ENCODE measurements at places on chromosomes 2 and 18. TPM values are rescaled to one million over a fixed set of nuclear protein-coding genes. Genes with fewer than 3 reads are reported as not detected.
A peak's percentile ranks its signal among the peaks of the same experiment; 100 is the strongest.

GRCh38 chr2:96869281-96869821 is 529 bp downstream of the SEMA4C start:
- DNase-seq: peak; percentile 68

GRCh38 chr2:226671141-226671676 is 128.4 kb downstream of the IRS1 start:
- no peak for DNase-seq

DNA sequence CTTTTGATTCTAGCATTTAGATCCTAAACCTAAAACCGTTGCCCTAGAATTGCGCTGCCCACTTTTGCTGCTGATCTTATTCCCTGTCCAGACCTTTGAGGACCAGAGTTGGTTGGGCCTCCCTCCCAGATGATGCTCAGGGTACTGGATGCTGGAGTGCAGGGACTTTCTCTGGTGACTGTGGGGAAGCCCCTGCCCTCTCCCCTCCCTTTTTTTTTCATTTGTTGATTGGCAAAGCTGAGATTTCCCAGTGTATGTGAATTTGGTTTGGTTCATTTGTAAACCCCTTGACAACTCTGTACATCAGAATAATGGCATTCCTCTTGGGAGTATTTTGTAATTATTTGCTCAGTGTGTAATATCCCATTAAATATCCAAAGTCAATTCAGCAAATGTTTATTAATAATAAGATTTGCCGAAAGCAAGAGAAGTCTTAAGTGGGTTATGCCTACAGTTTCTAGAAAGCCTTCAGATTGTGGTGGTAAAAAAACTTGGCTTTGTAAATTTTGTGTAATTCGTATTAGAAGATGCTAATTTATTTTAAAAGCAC is 28.3 kb downstream of the RAB31 start:
- DNase-seq: no peak

DNA sequence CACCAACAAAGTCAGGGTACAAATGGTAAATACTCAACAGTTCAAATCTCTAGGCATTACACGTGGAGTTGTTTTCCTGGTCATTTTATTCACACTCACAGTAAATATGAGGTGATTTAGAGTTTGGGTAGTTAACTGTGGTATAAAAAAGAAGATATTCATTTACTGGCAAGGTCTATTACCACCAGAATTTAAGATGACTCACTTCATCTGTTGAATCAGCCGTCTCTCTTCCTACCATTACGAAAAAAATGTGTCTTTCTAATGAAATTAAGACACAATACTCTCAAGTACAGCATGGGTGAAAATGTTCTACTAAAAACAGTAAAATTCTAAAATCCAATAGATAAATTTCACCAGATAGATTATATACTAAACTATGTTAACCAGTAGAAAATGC is 21.0 kb upstream of the GPR75 start:
- peak; percentile 35 for DNase-seq

GRCh38 chr2:236215196-236215595 is 47.0 kb upstream of the GBX2 start:
- DNase-seq: no peak

- no peak for DNase-seq
Observed at GRCh38 chr2:40039549-40039948, 260.5 kb upstream of the THUMPD2 start.

GRCh38 chr18:2967357-2967756 is 45.6 kb downstream of the LPIN2 start:
- DNase-seq: no peak

DNA sequence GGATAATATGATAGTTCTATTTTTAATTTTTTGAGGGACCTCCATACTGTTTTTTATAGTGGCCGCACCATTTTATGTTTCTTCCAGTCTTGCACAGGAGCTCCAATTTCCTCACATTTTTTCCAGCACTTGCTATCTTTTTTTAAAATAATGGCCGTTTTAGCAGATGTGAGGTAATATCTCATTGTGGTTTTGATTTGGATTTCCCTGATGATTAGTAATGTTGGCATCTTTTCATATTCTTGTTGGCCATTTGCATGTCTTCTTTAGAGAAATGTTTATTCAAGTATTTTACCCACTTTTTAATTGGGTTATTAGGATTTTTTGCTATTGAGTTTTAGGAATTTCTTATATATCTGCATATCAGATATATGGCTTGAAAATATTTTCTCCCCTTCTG is 29.9 kb upstream of the NAPG start:
- DNase-seq: no peak

DNA sequence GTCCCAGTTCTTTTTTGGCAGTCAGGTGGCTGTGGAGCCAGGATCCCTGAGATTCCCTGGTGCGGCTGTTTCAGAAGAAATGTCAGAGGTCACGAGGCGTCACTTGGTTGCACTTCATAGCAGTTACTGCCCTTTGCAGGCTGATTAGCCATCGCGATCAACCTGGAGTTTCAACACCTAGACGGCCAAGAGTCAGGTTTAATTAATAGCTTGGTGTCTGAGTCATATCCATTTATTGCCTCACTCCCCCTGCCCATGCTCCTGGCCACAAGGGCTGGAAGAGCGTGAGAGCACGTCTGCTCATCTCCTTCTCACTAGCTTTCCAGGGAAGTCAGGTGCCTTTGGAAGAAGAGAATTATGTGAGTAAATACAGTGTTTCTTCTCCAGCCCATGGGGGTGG is 552.3 kb downstream of the TSN start:
- no peak for DNase-seq

DNA sequence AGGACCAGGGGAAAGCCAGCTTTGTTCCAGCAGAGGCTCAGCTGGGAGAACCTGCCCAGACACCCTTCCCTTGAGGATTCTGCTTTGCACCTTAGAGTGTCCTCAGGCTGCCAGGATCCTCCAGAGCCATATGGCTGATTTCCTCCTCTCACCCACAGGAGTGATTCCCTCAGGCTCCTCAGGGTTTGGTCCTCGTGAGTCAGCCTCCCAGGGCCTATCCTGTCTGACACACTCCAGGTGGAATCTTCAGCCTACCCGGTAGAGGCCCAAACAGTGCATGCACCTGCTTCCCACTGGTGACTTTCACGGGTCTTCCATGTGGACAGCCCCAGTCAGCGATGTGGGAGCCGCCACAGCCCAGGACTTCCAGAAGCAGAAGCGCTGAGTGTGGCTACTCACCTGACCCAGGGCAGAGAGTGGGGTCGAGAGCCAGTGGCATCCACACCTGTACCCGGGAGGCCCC is 73.3 kb downstream of the TFCP2L1 start:
- DNase-seq: no peak

DNA sequence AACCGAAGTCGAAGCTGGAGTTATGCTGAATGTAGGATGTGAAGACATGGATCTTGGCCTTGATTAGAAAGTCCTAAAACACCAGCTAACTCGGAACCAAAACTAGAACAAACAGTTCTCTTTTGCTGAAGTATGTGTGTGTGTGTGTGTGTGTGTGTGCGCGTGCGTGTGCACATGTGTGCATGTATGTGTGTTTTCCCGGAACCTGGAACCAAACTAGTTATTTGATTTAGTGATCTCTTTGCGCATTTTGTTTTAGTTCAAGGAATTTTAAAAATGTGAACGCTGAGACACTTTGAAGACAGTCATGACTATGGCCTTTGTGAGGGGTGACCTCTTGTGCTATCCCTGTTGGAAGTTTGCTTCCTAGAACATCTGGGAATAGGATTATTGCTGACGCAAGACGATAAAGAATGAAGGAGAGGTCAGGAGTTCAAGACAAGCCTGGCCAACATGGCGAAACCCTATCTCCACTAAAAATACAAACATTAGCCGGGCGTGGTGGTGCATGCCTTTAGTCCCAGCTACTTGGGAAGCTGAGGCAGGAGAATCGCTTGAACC is 23.8 kb downstream of the FHL2 start:
- DNase-seq: no peak

DNA sequence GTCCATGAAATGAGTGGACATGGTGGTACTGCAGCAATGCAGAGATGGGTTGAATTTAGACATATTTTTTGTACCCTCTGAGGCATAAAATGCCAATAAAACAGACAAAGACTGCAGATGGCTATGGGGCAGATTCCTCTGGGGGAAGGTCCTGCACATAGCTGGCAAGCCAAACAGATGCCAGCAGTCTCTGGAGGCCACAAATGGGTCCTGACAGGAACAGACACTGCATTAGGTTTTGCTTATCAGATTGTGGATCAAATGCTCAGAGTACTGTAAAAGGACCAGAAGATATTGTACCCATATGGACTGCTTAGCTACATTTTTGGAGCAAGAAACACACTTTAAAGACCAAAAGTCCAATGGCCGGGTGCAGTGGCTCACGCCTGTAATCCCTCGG is 40.9 kb upstream of the ORC2 start:
- DNase-seq: no peak

DNA sequence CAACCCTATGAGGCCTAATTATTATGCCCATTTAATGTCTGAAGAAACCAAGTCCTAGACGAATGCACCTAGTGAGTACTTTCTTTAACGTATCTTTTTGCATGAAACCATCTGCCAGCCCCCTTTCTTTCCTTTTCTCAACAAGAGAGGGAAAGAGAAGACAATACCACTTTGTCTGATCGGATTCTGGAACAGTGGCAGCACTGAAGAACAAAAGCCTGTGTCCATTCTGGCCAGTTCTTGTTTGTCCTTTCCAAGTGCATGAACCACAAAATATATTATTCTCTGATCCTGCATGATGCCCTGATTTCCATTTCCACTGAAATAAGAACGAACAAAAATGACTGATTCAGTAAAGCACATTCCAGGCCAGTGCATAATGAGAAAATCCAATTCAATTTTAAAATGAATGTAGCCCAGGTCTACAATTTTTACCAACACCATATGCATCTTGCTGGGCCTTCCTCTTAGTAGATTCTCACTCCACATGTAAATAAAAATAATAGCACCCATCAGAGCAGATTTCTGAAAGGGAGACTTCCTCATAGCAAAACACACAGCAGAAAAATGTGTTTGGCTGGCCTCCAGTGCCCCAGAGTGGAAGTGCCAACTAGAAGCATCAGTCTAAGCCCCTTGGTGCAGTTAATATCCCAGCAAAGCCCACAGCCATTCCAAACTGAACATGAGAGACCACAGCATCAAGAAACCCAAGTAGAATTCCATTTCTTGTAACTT is 422.6 kb upstream of the ID2 start:
- no peak for DNase-seq

DNA sequence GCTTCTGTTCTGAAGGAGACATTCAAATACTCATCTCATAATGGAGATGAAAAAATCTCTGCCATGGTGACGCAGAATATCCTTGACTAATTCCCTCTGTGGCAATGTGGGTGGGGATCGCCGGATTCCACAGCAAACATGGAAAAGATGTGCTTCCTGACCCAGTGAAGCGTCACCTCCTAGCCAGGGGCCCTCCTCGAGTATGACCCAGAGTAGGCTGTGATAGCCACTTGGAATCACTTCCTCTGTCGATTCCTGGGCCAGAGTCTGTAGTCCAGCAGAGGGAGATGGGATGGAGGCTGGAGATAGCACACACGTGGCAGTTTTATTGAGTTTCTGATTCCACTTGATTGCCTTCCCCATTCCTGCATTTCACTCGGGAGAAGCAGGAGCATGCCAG is 36.8 kb downstream of the DRC1 start:
- peak; percentile 60 for DNase-seq

DNA sequence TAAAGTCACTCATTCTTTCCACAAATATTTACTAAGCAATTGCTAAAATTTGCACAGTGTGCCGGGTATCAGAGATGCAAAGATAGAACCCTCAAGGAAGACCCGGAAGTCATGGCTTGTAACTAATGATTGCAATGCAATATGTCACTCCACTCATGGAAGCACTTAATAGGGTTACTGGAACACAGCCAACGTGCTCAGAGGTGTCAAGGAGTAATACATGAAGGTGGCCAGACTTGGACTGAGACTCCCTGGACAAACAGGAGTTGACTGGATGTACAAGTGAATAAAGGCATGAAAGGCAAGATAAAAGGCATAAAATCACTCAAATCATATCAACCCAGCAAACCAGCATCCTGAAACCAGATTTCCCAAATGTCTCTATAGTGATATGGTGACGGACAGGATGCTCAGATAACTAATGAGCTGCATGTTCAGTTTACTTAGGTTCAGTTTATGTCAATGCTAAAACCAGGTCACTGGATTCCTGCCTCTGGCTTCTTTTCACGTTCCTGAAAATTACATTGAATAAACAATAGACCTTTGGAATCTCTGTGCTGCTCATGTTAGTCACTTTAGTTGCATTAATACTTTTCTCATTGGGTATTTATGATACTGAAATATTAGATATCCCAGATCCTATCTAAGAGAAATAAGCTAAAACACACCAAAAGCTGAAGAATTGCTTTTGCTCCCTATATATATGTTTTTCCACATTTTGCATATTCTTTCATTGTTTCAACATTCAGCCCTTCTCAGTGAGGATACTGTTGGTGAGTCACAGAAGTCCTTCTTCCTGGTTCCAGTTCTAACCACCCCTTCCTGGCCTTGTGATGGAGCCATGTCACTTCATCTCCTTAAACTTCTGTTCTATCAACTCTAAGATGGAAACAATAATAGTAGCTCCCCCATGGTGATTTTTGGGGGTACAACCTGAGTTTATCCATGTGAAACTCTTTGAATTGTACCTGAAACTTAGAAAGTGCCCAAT is 688.9 kb upstream of the ID2 start:
- DNase-seq: no peak

DNA sequence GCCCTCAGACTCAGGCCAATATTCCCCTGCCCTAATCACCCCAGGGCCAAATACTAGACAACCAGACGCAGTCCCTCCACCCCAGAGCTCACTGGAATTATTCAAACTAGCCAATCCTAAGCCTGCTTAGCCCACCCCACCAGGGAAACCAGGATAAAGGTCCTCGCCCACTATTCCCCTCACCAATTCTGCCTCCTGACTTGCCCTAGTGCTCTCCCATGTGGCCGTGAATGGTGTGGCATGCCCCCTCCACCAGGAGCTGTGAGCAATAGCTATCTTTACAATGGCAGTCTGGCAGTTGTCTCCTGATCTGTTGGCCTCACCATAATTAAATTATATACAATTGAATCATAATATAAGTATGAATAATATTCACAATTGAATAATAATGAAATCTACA is 42.3 kb downstream of the FAM124B start:
- peak; percentile 47 for DNase-seq

GRCh38 chr18:58241877-58242276 is 197.9 kb downstream of the NEDD4L start:
- DNase-seq: peak; percentile 55

DNAJC5G gene
- total RNA-seq: 2.7 TPM

PTPN2 gene
- 31.4 TPM for total RNA-seq

TFPI gene
- 1,146 TPM for total RNA-seq

EPAS1 gene
- 283 TPM for total RNA-seq

RAPGEF4 gene
- 30.5 TPM for total RNA-seq

SNTG2 gene
- total RNA-seq: 0.17 TPM

POTEC gene
- total RNA-seq: not detected

PRKAG3 gene
- total RNA-seq: not detected

GREB1 gene
- total RNA-seq: 0.33 TPM

SCYGR1 gene
- total RNA-seq: not detected

All from dermis blood vessel endothelial cell (primary cell).